ENCODE measurements at places on chromosomes 5 and 9. TPM values are rescaled to one million over a fixed set of nuclear protein-coding genes. Genes with fewer than 3 reads are reported as not detected.

Gene GPR151
- polyA plus RNA-seq: not detected

Gene ARL14EPL
- polyA plus RNA-seq: not detected

Gene GFI1B
- 0.04 TPM for polyA plus RNA-seq

DNA sequence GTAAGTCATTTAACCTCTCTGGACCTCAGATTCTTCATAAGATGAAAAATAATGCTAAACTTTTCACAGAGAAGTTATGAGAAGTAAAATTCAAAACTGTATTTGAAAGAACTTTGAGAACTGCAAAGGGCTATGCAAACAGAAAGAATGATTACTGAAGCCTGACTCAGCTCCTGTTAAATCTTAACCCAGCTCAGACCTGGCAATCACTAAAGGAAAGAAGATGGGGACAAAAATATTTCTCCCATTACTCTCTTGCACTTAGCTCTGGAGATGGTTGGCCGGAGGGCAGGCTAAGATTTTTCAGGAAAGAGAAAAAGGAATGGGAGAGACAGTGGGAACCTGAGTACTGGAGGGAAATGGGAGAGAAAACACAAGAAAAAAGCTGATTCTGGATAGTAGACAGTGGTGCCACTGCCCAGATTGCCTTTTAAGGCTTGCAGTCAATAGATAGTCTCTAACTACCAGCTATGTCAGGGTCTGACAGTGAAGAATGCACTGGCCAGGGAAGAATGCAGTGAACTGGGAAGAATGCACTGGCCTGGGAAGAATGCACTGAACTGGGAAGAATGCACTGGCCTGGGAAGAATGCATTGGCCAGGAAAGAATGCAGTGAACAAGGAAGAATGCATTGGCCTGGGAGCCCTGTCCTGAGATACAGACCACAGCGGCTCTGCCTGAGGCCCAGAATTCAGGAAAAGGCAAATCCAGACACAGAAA, 25.2 kb upstream of the CEMIP2 start:
- no peak for DNase-seq

DNA sequence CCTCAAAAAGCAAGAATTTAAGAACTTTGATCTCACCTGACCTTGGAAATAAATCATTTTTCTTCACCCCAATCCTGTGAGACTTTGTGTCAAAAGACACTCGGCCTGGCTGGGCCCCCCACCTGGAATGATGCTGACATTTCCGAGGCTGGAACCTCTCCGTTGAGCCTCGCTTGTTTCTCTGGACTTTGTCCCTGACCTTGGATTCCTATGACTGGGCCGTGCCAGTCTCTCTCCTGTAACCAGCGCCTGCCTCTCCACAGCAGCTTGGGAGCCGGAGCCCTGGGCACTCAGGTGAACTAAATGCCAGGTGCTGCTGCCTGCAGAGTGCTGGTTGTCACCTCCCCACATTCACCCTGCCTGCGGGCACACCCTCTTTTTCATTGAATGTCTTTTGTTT, 62.7 kb downstream of the RETREG1 start:
- DNase-seq: no peak

- no peak for DNase-seq
These were observed 1.5 kb downstream of the SMARCA2 start for GRCh38 chr9:2016408-2017330.

DNA sequence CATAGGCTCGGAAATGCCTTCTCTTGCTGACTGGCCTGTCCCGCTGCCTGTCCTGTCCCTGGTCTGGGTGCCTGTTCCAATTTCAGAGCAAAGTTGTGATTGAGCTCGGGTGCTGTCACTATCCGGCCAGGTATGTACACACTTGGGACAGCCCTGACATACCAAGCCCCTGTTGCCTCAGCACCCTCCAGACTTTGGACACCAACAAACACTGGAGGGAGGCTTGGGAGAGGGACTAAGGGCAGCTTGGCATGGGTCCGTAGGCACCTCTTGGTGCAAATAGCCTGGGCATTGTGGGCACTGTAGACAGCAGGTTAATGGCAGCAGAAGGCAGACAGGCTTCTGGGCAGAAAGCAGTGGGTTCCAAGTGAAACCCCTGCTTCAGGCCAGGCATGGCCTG, 86.3 kb upstream of the SEMA6A start:
- no peak for DNase-seq

DNA sequence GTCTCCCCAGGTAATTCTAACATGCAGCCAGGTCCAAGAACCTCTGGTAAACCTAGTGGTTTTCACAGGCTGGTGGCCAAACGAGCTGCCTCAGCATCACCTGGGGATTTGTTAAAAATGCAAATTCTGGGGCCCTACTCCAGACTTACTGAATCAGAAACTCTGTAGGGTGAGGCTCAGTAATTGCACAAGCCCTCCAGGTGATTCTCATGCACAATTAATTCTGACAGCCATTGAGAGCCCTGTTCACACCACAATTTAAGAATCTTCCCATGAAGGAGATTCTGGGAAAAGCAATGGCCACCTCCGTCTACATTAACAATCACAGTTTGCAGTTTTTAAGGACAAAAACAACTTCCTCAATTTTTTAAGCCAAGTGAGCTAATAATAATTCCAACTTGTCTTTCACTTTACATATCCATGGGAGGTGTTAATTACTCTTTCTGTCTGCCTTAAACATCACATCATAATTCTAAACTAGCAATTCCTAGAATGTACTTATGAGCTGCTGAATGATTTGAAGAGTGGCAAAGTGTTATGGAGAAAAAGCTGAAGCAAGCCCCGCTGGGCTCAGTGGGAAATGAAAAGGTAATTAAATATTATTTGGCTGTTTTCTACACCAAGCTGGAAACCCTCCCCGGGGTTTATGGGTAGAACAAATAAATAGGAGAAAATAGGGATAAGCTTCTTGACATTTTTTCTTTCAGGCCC, 70.0 kb downstream of the GLDC start:
- DNase-seq: no peak

GRCh38 chr9:129857207-129857606, 21.9 kb downstream of the USP20 start:
- DNase-seq: no peak
